ENCODE measurements at places on chromosomes 11 and 22.

- DNase-seq = no peak
These were observed 22.7 kb downstream of the ANO1 start for GRCh38 chr11:70100791-70101190.

GRCh38 chr22:48824712-48825651, 1002.7 kb downstream of the BRD1 start:
- no peak for DNase-seq

GRCh38 chr11:12031856-12032544, 23.6 kb upstream of the DKK3 start:
- no peak for DNase-seq

GRCh38 chr11:4102711-4103110, 8.1 kb downstream of the RRM1 start:
- no peak for DNase-seq

- DNase-seq = no peak
These were observed 10.2 kb downstream of the SIRT3 start for GRCh38 chr11:225734-226453.

- no peak for DNase-seq
These were observed 314.7 kb upstream of the SORL1-AS1 start for GRCh38 chr11:121767433-121767832.

- no peak for DNase-seq
These were observed 35.1 kb downstream of the CSF2RB start for GRCh38 chr22:36948273-36949225.

- DNase-seq = no peak
These were observed 70.7 kb upstream of the TTC12 start for GRCh38 chr11:113243696-113244095.

GRCh38 chr11:30317030-30317429, 5.9 kb upstream of the ARL14EP start:
- DNase-seq = no peak

- DNase-seq = no peak
These were observed 10.9 kb downstream of the INS start for GRCh38 chr11:2149864-2150847.

GRCh38 chr11:27933992-27934829, 173.7 kb downstream of the KIF18A start:
- DNase-seq = no peak

DNA sequence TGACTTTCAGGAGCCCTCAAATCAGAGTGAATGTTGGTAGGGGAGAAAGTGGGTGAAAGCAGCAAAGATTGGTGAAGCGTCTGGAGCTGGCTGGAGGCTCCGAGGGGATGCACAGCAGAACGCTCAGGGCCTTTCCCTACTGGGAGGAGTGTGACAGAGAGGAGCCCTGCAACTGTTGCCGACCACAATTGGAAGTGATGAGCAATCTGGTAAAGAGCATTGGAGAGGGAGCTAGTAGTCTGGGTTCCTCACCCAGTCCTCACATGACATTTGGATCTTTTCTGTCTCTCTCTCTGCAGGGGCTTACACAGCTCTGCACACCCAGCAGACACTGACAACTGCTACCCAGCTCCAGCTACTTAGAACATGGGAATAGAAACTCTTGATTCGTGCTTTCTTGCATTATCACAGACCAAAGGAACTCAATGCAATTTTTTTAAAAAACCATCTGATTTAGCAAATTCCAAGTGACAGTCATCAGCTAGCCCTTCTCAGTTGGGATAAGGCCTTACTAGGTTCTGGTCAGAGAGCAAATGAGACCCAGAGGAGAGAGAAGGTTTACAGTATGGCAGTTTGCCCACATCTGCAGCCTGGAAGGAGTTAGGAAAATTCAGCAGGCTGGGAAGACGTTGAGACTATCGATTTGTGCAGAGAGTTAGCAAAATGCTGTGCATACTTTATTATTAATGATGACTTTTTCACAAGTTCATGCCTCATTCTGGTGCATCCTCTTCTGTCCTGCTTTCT, 278.0 kb upstream of the PLET1 start:
- no peak for DNase-seq

GRCh38 chr11:47983464-47984397, 3.4 kb downstream of the PTPRJ start:
- no peak for DNase-seq

DNA sequence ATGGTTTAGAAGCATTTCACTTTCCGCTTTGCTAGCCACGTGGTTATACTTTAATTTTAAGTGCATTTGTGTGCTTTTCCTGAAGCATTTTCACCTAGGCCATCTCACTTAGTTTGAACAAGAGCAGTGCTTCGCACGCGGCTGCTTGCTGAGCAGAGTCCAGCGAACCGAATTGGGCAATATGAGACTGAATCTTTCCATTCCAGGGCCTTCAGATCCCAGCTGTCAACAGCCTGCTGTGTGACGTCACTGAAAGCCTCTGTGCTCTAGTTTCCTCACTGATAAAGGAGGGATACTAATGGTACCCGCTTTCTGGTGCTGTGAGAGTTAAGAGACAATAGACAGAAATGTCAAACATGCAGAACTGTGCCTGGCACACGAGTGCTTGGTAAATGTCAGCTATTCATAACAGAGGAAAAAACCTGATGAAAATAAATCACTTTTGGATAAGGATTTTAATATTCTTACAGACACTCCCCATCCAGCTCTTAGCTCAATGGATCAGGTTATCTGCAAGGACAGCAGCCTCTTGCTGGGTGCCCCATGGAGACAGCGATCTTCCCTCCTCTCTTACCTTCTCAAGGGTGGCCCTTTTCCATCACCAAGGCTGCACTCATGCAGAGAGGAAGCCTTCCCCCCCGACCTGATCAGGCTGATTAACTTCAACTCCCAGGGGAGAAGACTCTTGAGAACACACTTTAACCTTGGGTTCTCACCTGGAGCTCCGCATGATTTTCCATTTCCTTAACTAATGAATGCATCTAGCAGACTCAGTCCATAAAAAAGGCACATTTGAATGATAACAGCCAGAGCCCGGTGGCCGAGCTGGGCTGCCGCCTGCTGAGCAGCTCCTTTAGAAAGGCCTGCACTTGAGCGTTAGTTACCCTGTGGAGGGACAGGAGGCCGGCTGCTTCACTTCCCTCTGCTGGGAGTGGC, 3.5 kb upstream of the GLB1L3 start:
- no peak for DNase-seq

GRCh38 chr11:16011396-16011795, 344.9 kb downstream of the SOX6 start:
- peak; percentile 14 for DNase-seq

DNA sequence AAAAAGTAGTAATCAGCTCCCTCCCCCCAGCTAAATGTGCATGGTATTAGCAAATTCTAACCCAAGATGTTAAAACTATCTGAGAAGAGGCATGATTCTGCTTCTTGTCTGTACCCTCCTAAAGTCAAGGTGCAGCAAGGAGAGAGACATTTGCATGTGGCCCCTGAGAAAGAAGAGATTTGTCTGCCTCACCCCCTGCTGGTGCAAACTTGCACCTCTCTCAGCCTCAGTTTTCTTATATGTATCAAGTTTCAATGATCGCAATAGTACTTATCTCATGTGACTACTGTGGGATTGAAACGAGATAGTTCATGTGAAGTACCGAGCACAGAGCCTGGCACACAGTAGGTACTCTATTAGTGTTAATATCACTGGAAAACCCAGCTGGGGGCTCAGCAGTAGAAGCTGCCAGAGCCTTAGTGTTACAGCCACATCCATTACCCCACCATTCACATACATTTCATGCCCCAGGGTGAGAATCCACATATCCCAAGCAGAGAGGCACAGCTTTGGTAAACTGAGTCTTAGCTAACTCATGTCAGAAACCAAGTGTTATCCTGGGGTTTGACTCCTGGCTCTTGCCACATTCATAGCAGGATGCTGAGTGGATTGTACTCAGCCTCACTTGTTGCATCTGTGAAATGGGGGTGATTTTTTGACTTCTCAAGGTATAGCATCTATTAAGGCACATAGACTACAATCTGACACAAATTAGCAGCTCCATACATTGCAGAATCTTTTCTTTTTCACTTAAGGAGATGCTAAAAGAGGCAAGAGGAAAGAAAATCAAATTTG, 24.9 kb downstream of the CD44 start:
- no peak for DNase-seq

DNA sequence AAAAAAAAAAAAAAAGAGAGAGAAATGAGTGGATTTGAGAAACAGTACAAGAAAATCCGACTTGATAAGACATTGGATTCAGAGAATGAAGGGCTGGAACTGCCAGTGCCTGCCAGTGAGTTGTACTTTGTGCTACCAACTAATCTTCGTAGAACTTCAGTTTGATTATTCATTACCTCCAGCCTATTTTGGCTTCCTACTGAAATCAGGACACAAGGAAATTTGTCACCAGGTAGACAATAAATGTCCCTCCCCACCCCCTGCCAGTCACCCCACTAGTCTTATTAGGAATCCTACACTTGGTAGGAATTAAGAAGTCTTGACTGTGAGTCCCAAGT, 21.4 kb upstream of the POLD3 start:
- DNase-seq = no peak

DNA sequence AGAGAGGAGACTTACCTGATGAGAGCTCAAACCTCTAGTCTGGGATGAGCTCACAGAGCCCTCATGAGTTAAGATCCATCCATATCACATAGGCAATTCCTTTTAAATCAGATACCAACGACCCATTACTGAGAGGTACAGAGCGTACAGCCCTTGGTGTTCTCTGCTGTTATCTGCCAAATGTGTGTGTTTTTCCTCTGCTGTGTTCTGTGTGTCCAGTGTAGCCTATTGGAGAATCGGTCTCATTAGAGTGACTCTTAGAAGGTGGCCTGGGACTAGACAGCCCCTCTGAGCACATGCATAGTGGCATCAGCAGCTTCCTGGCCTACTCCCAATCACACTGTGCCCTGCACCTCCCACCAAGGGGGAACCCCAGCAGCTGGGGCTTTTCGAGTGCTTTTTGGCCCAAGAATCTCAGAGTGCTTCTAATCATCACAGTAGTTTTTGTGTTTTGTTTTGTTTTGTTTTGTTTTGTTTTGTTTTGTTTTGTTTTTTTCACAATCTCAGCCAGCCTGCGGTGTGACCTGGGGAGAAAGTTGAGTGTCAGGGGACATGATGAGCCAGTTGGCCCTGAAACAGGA, 25.4 kb downstream of the TP53AIP1 start:
- no peak for DNase-seq
